ENCODE measurements at places on chromosomes 12 and 14.

GRCh38 chr12:29346769-29347421 is 34.1 kb downstream of the ERGIC2 start:
- no peak for DNase-seq

GRCh38 chr12:10178821-10179220 is at the start of gene TMEM52B:
TMEM52B (plus strand) TSS chr12:10179032; CDS start chr12:10179575, 543 bp downstream.
- DNase-seq: no peak

- DNase-seq: no peak
These were observed 7.1 kb downstream of the PGAM5 start for GRCh38 chr12:132717531-132718387.

GRCh38 chr14:37903343-37904191 is 304.1 kb upstream of the SSTR1 start:
- peak; percentile 33 for DNase-seq

DNA sequence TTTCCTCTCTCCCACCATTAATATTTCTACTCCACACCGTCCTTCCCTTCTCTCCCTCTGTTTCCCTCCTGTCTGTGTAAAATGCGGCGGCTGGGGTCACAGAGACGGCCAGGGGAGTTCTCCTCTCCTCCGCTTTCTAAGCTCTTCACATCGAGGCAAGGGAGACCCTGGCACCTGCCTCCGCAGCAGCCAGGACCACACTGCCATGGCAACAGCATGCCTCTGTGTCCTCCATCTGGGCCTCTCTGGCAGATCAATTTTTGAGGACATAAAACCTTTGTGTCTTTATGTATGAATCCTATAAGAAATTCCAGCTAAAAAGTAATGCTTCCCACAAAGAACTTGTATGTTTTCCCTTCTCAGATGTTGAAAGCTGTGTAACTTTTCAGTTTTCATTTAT is 41.4 kb downstream of the DYRK4 start:
- DNase-seq: no peak

DNA sequence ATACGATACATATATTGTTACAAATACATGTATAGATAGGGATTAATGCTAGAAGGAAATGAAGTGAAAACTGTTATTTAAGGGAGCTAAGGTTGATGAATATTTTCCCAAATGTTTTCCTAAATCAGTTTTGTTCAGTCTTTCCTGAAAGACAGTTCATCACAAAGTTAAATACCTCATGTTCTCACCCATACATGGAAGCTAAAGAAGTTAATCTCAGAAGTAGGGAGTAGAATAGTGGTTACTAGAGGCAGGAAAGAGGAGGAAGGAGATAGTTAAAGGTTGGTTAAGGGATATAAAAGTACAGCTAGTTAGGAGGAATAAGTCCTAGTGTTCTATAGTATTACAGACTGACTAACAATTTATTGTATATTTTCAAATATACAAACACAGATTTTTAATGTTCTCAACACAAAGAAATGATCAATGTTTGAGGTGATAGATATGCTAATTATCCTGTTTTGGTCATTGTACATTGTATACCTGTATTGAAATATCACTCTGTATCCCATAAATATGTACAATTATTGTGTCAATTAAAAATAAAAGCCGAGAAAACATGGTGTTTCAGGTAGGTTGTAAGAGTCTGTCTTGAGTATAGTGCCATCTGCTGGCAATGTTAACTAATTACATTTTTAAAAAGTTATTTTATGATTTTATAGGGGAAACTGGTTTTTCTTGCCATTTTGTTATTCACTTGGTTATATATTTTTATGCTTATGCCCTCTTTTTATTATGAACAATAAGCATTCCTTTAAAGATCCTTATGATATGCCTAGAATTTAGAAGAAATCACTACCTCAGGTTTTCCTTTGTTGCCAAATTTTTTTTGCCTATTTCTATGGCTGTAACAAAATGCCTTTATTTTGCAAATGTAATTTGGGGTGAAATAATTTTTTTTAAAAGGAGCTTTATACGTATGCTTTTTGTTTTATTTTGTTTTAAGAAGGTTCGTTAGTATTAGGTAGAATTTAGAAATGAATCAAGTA is 26.9 kb downstream of the ZDHHC17 start:
- DNase-seq: peak; percentile 38

- peak; percentile 47 for DNase-seq
These were observed 25.0 kb downstream of the YAF2 start for GRCh38 chr12:42213023-42213422.

GRCh38 chr12:115135800-115136211 is 451.8 kb upstream of the TBX3 start:
- DNase-seq: no peak

DNA sequence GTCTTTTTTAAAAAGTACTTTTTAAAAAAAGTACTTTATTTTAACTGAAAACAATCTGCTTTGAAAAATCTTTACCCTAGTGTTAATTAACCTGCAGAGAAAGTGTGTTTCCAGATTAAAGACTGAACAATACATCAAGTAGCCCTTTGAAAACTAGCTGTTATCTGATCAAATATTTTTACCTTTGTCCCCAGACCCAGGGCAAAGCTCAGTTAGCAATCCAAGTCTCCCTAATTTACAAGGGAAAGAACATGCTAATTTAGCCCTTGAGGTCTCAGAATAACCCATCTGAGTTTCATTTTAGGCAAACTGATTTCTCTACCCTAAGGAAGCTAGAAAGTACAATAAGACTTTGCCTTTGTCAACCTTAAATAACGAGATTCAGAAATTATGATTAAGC is 91.2 kb downstream of the PPM1H start:
- DNase-seq: no peak

GRCh38 chr12:18284386-18284785 is 23.1 kb downstream of the PIK3C2G start:
- no peak for DNase-seq

- DNase-seq: peak; percentile 40
These were observed 558 bp downstream of the KLHDC2 start for GRCh38 chr14:49768301-49769121.

DNA sequence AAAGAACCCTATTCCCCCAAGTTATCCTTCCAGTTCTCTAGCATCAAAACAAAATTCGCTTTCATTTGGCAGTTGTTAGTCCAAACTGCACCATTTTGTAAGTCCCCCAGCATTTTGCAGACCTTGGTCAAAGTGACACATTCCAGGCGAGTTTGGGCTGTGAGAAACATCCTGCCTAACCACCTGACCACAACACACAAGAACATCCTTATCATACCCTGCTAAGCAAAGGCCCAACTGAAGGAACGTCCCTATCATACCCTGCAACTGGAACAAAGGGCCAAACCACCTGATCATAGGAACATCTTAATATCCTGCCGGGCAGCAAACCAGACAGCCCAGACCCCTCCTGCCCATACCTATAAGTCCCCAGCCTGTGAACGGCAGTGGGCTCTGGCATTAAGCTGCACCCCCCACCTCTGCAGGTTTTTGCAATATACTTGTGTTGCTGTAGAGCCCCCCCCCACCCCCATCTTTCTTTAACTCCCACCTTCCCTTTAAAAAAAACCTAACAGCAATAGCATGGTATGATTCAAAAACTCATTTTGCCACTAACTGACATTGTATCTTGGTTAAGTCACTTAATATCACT is 2.7 kb downstream of the PCNX4 start:
- peak; percentile 10 for DNase-seq

- DNase-seq: no peak
These were observed 1108.3 kb upstream of the FLRT2 start for GRCh38 chr14:84421621-84422020.

- no peak for DNase-seq
These were observed 10.3 kb upstream of the ZNF740 start for GRCh38 chr12:53170215-53170614.

DNA sequence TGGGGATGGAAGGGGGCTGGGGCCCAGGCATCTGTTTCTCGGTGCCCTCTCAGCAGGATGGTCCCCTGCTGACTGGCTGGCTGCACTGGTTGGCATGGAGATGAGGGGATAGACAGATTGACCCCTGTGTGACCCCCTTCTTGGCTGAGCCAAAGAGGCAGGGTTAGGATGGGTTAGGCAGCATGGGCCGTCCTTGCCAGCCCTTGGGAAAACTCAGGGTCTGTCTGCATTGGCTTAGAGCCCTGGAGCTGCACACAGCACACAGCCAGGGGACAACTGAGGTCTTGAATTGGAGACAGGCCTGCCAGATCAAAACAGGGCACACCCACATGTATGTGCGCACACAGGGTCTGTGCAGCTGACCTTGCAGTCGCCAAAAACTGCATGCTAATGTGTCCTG is 11.2 kb upstream of the LRP1-AS start:
- no peak for DNase-seq

- no peak for DNase-seq
These were observed 6.5 kb upstream of the CDK2AP1 start for GRCh38 chr12:123278101-123278627.

- DNase-seq: no peak
These were observed 8.0 kb upstream of the MYH7 start for GRCh38 chr14:23443411-23443812.

- DNase-seq: no peak
These were observed 79.0 kb downstream of the PITPNM2 start for GRCh38 chr12:123071857-123072256.

DNA sequence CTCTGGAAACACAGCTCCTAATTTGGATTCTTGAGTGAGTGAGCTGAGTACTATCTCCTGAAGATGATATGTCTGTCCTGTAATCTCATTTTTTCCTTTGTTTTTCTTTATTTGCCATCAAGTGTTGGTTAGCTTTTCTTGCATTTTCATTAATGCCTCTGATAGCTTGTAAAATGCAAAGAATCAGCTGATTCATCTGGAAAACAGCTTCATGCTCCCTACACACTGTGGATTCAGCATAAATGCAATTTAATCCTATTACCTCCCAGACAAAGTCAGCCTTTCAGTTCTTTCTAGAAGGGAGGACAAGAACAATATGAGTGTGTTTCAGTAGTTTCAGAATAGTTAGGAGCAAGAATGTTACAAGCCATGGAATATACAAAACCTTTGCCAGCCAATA is 79.4 kb downstream of the DACT1 start:
- no peak for DNase-seq
